ENCODE measurements at places on chromosomes 11 and 22.

DNA sequence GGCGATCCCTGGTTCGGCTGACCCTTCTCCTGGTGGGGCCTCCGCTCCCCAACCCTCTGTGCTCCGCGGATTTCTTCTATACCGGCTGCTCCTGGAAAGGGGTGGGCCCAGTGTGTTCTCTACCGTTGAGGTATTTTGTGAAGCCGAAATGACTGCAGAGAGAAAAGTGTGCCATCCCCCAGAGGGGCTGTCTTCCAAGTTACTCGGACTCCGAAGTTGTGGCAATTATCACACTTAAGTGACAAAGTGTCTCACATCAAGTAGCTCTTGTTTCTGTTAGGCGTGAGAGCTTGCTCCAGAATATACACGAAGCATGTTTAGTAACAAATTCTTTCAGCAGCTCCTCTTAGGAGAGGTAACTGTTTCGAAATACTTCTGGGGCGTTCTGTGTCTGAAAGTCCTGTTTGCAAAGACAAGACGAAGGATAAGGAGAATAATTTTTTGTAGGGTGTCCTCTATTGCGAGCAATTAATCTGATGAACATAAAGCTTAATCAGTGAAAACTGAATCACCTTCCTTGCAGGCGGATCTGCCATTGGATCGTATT is 434 bp downstream of the XPNPEP3 start:
- DNase-seq = no peak

DNA sequence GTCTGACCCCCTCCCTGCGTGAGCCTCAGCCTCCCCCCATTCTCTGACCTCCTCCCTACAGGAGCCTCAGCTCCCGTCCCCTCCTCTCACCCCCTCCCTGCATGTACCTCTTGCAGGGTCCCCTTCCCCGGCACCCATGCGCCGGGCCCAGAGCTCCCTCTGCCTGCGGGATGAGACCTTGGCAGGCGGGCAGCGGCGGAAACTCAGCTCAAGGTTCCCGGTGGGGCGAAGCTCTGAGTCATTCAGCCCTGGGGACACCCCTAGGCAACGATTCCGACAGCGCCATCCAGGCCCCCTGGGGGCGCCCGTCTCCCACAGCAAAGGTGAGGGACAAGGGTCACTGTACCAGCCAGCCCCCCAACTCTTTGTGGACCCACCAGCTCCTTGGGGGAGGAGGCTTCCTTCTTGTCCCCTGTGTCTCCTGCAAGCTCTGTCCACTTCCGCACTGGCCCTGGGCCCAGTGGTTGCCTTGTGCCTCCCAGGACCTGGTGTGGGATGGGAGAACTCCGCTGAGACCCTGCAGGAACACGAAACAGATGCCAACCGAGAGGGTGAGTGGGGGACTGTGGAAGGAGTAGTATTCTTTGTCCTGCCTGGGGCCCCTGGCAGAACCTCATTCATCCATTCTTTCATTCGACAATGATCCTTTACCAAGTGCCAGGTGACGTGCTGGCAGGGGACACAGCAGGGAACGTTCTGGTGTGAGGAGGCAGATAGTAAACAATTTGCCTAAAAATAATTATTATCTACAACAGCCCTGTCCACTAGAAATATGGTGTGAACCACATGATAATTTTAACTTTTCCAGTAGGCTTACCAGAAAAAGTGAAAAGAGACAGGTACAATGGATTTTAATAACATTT is 3.7 kb upstream of the RPS6KA4 start:
- peak; percentile 64 for DNase-seq

DNA sequence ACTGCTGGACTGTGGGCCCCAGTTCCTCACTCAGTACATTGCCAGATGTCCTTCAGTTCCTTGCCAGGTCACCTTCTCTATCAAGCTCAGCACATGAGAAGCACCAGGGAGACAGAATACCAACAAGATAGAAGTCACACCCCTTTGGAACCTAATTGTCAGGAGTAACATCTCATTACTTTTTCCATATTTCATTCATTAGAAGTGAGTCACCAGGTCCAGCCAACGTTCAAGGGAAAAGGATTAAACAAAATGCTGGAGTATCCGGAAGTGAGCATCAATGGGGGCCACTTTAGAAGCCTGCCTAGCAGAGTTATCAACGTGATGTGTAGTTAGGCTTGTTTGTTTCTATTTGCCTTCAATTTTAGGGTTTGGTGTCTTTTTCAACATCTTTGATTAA is 569.3 kb downstream of the MIAT start:
- no peak for DNase-seq

GRCh38 chr11:45428116-45428515 is 142.0 kb upstream of the SYT13 start:
- DNase-seq = no peak

GRCh38 chr11:102981324-102981910 is 25.9 kb upstream of the MMP13 start:
- no peak for DNase-seq

DNA sequence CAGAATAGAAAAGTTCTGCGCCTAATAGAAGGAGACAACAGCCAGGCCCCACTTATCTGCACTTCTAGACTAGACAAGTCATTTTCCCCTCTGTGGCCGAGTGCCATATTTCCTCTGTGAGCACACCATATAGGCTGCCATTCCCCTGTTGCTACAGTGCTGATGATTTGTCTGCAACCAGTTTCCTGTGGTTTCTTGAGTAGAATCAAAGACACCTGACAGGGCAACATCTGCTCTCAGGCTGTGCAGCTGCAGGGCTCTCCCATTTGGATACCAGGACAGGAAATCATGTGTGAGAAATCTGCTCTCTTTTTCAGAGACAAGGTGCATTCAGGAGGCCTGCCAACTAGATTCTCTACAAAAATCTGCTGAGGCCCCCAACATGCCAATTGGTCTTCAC is 879.3 kb downstream of the DLG2 start:
- DNase-seq = no peak

- no peak for DNase-seq
Measured at GRCh38 chr22:45420011-45420410, 6.5 kb downstream of the RIBC2 start.

DNA sequence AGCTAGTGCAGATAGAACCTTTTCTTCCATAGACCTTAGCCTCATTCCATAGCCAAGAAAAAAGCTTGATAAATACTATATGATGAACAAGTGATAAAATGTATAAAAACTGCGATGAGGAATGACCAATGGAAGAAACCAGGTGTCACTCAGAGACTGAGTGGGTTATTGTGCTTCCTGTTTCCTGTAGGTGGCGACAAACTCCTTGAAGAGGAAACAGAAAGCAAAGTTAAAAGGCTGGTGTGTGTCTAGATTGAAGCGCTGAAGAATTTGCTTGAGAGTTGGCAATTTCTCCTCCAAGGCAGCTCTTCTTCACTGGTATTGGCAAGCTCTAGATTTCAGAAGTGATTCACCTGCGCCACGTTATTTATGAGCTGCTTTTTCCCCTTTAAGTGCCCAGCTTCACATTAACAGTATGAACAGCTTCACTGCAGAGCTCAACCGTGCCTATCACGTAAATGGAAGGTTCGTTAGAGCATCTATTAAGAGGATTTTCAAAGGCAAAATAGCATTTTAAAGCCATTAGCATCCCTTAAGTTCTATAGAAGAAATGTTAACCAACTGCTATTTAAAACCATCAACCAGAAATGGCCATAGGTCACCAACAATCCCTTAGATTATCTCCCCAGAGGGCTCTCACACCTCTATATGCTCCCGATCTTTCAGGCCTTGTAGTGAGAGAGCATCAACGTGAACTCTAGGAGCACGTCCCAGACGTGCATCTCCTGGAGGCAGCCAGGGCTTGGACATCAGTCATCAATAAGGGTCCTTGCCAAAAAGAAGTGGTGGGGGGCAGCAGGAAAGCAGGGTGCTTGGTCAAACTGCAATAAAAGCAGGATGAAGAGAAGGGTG is 179.4 kb downstream of the CADM1 start:
- peak; percentile 3 for DNase-seq

DNA sequence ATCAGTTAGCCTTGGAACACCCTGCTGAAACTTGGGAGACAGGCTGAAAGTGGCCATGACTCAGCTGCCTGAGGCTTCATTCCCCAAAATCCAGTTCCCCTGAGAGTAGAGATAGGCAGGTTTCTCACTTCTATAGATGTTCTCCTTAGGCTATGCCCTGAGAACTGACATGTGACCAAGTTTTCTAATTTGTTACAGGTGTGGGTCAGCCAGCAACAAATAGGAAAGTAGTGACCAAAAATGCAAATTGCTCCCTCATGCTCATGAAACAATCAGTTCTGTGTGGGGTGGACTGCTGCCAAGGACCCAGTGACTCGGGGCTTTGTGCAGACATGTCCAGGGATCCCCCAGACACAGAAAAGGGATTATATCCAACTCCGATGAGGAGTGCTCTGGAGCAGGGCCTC is 7.3 kb upstream of the CCDC15 start:
- DNase-seq = no peak

DNA sequence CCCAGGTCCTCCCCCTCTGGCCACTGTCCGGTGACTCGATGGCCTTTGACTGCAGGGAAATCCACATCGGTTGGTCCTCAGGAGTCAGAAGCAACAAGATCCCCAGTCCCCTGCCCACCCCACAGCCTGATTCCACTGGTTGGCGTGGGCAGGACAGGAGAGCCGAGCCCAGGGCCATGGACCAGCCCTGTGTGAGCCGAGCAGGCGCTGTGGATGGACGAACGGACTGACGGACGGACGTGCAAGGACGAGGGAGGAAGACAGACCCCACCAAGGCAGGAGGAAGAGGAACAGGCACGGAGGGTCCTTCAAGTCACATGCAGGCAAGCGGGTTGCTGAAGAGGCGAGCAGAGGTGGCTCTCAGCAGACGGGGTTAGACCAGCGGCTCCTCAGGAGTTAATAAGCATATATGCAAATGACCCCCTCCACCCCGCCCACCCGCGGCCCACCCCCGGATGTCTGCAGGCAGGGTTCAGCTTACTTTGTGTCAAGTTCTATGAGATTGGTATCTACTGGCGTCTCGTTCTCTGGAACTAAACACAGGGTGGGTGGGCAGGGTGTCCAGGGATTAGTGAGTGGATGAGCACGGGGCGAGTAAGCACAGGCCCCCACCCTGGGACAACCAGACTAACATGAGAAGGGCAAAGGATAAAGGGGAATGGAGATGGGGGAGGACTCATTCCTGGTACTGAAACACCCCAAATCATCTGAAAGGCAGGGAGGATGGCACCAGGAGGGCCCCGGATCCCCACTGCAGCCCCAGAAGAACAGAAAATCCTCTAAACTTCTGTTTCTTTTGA is 26.8 kb downstream of the TPBGL start:
- no peak for DNase-seq

DNA sequence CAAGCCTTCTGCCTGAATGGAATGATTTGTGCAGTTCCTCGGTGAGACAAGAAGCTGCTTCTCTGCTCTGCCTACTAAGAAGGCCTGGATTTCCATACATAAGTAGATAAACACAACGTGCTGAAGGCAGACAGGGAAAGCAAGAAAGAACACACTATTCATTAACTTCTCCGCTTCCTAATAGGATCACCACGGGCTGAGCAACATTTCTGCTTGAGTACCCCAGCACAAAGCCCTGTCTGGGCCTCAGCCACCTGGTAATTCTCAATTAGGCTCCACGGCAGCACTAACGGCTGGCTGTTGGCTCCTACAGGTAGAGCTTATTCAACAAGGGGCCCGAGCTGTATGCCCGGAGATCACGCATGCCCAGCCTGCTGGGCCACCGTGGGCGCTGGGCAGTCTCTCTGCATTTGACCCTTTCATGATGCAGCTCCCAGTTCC is 1156.6 kb downstream of the TBC1D22A start:
- DNase-seq = no peak

DNA sequence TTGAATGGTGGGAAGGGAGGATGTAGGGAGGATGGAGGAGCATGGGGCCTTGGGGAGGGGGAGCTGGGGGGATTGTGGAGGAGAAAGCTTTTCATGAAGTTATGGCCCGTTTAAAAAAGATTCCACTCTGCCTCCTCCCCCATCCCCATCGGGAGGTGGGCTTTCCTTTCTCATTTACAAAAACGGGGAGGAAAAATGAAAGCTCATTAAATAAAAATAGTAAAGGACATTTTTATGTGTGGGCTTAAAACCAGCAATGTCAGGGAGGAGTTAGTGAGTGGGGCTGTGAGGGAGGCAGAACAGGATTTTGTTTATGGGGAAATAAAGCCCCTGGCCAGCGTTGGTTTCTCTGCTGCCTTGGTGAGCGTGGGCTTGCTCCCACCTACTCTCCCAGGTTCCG is 83.2 kb downstream of the ZBTB16 start:
- DNase-seq = no peak

DNA sequence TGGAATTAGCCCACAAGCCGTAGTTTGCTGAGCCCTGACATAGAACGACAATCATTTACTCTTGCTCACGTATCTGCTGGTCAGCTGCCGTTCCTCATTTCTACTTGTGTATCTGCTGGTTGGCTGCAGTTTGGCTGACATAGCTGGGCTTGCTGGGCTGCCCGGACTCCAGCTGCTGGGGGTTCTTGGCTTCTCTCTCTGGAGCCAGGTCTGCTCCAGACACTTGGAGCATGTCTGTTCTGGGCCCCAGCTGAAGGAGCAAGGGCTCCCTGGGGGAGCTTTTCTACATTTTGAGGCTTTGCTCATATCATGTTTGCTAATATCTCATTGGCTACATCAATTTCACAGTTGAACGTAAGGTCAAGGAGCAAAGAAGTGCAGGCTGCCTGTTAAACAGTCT is 47.3 kb downstream of the PRDM11 start:
- DNase-seq = no peak

GRCh38 chr11:47177846-47178245 is 1.2 kb upstream of the ARFGAP2 start:
- DNase-seq = no peak

DNA sequence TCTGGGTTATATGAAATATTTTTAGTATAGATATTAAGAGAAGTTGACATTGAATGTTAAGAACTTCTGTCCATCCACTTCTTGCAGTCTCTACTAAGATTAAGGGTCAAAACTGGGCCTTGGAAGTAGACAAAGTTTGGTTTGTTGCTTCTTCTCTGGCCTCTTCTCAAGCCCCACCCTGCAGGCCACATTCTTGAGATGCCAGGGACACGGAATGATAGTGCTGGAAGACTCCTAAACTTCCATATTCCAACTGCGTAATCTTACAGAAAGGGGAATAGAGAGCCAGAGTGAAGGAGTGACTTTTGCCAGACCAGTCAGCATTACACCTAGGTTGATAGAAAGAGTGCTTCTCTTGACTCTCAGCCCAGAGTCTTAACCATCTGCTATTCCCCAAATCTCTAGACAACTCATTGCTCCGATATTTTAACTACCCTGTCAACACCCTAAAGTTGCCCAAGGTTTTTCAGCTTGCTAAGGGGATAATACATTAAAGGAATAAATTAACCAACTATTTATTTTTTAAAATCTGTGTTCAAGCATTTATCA is 136.4 kb upstream of the SYN3 start:
- DNase-seq = no peak

- DNase-seq = no peak
Measured at GRCh38 chr11:102389253-102389652, 42.2 kb downstream of the BIRC2 start.

DNA sequence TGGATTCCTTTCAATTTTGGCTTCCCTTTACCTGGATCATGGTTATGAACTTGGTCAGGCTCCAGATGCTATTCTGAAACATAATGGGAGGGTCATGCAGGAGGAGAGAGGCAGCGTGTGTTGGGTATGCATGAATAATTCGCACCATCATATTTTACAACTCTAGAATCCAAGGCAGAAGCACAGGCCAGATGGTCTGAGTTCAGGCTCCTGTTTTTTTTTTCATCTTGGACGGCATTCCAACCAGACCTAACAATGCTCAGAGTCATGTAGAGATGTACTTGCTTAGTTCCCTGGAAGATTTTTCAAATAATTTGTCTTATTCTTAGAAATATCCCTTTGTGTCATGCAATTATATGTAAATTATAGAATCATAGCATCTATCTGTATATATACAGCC is 393.5 kb downstream of the JRKL start:
- DNase-seq = no peak
